Stimulated activated CD8-positive, alpha-beta memory T cell treated with anti-CD3 and anti-CD28 coated beads, Interleukin-7, amount 100 ng/mL, for 4 hours (primary cell): ENCODE measurements at places on chromosomes 3 and 15.

DNA sequence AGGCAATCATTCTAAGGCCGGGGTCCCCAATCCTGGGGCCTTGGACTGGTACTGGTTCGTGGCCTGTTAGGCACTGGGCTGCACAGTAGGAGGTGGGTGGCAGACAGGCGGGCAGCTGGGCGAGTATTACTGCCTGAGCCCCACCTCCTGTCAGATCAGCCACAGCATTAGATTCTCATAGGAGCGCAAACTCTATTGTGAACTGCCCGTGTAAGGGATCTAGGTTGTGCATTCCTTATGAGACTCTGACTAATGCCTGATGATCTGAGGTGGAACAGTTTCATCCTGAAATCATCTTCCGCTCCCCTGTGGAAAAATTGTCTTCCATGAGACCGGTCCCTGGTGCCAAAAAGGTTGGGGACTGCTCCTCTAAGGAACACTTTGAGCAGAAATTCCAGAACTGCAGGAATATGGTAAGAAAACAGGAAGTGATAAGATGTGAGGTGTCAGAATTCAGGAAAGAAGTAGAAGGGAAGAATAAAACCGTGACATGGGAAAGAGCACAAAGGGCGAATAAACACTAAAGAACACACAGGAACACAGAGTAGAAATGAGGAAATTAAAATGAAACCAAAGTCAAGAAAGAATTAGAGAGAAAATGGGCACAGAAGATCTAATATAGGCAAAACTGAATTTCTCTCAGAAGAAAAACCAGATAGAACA is 57.6 kb downstream of the PDCD6IP start:
- no peak for DNase-seq

DNA sequence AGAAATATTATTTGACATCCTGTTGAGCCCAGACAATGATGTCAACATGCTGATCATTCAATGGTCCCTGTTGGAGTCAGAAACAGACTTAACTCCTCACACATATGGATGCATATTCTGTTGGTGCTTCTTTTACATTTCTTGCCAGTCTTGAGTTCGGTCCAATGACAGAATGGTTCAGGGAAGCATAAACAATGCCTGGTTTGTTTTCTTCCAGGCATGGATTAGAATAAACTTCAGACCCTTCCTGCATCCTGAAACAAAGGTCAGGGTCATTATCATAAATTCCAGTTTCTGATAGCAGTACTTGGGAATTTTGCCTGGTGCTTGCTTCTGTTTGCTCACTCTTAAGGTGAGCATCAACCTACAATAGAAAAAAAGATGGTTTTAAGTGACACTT is 33.3 kb downstream of the BTLA start:
- no peak for DNase-seq

- no peak for DNase-seq
Observed at GRCh38 chr15:61364871-61365270, 135.8 kb upstream of the RORA start.

GRCh38 chr15:35720019-35720418 is 174.1 kb upstream of the DPH6 start:
- DNase-seq, result no peak

DNA sequence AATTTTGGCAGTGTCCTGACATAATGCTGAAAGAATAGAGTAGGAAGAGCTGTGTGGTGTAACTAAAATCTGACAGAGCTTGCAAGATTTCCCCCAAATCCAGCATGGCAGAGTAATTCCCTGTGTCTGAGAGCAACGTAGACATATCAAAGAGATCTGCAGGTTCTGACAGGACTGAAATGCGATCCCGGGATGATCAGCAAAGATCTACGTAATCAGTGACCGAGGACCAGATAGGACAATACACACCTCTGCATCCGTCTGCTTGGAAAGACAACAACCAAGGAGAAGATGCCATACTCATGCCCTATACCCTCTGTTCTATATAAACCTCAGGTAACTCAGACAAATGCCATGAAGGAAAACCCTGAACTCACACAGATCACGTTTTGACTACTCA is 26.6 kb upstream of the SYNPR start:
- no peak for DNase-seq

- DNase-seq, result no peak
Observed at GRCh38 chr3:24521420-24522145, 26.9 kb upstream of the THRB start.

GRCh38 chr3:14822134-14822533 is 3.4 kb downstream of the FGD5 start:
- no peak for DNase-seq

DNA sequence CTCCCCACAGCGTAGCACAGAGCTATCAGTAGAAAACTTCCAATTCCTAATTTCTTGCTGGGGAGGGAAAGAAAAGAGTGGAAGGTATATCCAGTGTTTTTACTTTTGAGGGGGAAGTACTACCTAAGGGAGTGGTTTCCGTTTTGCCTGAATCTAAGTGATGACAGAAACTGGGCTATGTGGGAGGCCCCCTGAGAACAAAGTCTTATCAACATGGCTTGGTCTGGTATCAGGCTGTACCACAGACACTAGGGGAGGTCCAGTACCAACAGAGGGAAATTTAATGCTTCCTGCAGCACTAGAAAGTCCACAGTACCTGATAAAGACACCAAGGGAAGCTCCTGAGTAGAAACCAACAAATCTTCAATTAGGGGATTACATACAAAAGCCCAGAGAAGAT is 199.2 kb downstream of the IL5RA start:
- DNase-seq, result no peak

DNA sequence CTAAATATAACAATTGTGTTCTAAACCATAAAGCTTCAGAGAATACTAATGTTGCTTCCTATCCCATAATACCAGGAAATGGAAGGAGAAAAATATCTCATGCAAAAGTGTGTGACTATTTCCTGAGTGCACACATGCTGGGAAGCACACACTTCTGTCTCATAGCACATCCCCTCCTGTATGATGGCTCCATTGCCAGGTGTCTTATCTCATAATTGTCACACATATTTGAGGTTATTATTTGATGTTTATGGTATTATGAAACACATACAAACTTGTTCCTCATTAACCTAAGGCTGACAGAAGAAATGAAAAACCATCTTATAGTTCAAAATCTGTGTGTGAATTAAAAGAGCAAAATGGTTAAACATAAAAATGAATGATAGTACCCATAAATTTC is 65.4 kb downstream of the SERP1 start:
- no peak for DNase-seq

DNA sequence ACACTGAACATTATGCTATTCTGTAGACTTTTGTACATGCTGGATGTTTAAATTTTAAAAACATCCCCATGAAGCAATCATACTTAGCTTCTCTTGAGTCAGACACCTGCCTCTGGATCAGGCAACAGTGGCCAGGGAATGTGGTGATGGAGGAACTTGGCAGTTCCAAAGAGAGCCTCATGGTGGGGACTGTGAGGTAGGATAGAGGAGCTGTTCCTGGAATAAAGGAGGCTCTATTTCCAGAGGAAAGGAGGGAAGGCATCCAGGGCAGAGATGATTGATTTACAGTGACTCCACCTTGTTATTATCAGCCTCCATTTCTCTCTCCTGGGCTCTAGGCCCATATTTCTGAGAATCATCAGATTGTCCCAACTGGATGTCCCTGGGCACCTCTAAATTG is 35.0 kb upstream of the ABHD17C start:
- no peak for DNase-seq

- no peak for DNase-seq
Observed at GRCh38 chr15:65412556-65412955, 10.2 kb downstream of the IGDCC4 start.

DNA sequence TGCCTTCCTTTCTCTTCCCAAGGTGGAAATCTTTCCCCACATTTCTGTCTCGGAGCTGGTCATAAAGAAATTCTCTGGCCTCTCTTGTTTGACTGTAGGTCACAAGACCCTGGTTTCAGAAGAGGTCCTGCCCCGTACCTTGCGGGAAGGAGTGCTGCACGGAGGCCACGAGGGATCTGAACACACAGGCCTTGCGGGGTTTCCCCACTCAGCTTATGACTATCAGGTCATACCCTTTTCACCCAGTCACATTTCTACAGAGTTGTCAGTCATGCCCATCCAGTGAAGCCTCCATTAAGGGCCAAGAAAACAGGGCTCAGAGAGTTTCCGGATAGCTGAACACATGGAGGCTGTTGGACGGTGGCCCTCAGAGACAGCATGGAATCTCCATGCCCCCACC is 54.7 kb upstream of the ATP13A3 start:
- DNase-seq, result no peak

- DNase-seq, result no peak
Observed at GRCh38 chr3:172524611-172525010, 1.4 kb upstream of the TNFSF10 start.

DNA sequence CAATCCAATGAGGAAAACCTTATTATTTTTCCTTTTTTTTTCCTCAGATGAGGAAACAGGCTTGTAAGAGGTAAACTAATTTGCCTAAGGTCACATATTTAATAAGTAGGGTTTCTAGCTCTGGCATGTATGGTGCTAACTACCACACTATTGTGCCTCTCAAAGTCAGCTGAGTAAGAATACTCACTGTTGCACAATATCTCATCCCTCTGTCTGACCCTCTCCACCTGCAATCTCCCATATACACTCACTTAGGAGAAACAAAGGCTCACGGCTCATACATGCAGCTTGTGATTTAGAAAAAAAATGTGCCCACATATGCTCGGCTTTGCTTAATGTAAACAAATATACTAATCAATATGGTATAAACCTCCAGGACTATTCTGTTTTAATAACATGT is 10.4 kb upstream of the ARIH1 start:
- DNase-seq, result no peak

DNA sequence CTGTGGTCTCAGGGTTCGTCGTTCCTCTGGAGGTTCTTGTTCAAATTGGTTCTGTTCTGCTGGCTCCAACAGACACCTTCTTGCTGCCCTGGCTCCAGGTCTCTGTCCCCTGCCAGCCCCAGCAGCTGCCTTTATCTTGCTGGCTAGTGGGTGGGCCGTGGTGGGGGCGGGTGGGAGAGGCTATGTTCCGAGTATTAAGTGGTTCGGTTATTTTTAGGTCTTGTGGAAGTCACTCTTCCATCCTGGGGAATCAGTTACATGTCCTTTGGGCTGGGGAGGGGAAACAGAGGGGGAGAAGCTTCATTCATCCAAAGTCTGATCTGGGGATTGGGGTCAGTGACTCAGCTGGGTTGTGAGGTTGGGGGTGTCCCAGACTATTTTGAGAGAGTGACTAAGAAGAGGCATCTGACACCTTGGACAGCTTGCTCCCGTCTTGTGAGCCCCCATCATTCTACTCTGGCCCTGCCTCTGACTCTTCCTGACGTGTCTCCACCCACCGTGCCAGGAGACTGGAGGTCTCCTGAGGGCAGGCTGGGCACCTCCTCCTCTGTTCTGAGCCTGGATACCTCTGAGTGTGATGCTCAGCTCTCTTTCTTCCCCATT is at the start of gene XIRP1:
TSS of gene XIRP1 (minus strand) at position 106 of the 603 bp plus-strand sequence. CDS start 3,150 bp downstream, outside the sequence.
- peak; percentile 34 for DNase-seq

DNA sequence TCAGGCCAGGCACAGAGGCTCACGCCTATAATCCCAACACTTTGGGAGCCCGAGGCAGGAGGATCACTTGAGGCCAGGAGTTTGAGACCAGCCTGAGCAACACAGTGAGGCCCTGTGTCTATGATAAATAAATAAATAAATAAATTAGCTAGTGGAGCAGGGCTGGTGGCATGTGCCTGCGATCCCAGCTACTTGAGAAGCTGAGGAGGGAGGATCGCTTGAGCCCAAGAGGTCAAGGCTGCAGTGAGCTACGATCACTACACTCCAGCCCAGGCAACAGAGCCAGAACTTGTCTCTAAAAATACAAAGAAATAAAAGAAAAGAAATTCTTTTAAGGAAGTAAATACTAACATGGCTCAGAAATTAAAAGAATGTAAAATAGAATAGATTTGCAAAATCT is 91.8 kb downstream of the LIPC start:
- no peak for DNase-seq

GRCh38 chr3:101310978-101311375 is 9.4 kb downstream of the IMPG2 start:
- DNase-seq, result no peak

DNA sequence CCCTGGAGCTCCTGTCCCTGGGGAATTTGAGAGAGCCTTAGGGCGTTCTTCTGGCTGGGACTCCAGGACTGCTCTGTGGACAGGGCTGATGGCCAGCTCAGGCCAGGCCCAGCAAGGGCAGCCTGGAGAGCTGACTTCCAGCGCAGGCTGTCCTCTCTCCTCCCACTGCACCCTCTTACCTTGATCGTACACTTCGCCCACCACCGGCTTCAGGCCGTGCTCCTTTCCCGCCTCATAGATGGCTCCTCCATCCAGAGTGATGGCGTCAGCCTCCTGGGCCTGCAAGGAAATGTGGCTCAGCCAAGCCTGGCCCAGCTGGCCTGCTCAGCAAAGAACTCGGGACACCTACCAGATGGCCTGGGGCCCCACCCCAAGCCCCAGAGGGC is 3.1 kb downstream of the MELTF start:
- DNase-seq, result no peak

DNA sequence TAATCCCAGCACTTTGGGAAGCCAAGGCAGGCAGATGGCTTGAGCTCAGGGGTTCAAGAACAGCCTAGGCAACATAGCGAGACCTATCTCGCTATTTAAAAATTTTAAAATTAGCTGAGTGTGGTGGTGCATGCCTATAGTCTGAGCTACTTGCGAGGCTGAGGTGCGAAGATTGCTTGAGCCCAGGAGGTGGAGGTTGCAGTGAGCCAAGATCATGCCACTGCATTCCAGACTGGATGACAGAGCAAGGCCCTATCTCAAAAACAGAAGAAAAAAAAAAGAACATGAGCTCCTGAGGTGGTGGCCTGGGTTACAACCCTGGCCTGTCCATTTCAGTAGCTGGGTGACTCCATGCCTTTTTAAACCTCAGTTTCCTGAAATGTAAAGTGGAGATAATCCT is 7.2 kb downstream of the DNASE1L3 start:
- no peak for DNase-seq

- peak; percentile 20 for DNase-seq
Observed at GRCh38 chr15:43376017-43376705, 5.3 kb downstream of the TUBGCP4 start.

- DNase-seq, result no peak
Observed at GRCh38 chr3:156217674-156218352, 97.4 kb downstream of the KCNAB1 start.

DNA sequence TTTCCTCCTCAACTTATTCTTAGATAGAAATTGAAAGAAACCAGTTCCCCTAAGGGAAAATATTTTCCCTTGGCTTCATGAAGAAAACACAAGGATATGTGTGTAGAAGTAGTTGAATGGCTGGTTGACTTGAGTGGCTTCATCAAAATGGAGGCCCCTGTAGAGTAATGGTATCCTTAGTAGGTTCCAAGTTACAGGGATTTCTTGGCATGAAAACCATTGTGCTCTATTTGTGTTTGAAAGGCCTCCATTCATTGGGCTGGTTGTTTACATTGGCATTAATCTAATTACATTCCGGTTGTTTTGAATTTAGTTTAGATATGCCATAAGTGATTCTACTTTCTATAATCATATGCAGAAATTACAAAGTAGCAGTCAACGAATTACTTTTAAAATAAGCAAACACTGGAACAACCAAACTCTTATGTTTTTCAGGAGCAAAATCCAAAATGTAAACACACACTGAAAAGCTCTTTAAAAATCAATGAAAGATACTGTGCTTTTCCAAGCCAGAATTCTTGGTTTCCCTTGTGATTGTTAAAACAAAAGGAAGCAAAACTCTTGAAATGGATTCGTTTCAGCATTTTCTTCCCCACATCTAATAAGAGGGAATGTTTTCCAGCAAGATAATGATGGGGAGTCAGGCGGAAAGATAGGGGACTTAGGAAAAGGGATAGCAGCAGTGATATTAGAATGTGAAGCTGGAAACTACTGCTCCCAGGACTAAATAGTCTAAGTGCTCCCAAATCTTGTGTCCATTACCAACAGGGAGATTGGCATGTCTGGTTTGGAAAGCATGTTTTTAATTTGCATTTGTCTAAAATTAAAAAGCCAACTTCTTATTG is 77.0 kb downstream of the EPHA3 start:
- no peak for DNase-seq

- DNase-seq, result no peak
Observed at GRCh38 chr3:187359798-187360486, 8.2 kb upstream of the RTP4 start.
